ENCODE measurements at places on chromosomes 2 and 18.

DNA sequence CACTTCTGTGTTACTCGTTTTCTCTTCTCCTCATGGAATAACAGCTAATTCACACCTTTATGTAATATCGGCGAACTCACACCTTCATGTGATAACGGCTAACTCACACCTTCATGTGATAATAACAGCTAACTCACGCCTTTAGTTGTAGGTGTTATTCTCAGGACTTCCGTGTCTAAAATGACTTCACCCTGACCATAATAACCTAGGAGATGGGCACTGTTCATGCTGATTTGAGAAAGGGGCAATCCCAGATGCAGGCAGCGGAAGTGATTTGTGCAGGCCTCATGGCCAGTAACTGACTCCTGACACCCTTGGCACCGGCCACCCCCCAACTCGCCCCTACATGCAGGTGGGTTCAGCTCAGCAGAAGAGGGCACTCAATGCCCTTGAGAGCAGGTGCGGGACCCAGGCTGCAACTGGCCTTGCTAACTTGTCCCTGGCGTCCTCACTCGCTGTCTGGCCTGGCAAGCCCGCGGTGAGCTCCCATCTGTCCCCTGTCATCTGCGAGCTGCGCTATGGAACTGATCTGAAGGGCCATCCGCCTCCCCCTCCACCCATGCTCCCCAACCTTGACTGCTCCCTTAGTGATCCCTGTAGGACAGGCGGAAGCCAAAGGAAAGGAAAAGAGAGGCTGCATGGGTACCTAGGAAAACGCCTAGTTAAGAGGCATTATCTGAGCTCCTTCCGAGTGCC lies 42.6 kb upstream of the MTCL1 start:
- no peak for DNase-seq

GRCh38 chr2:180208841-180209240 lies 201.7 kb upstream of the CWC22 start:
- no peak for DNase-seq

GRCh38 chr2:233353101-233353768 lies 1.1 kb upstream of the DGKD start:
- no peak for DNase-seq

DNA sequence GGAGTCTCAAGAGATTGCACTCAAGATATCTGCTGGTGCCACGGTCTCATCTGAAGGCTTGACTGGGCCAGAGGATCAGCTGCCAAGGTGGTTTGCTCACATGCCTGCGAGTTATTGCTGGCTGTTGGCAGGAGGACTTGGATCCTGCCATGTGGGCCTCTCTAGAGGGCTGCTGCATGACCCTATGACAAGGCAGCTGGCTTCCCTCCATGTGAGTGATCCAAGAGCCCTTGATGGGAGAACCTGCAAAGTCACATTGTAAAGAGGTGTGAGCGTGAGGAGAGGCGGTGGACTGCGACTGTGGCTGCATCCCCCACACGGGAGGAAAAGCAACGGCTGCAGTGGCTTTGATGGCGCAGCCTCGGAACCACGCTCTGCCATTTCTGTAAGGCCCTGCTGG lies 4.0 kb upstream of the ALLC start:
- DNase-seq: no peak

- no peak for DNase-seq
Observed at GRCh38 chr18:12837747-12838146, 46.3 kb downstream of the PTPN2 start.

GRCh38 chr2:234025466-234025865 lies 25.0 kb upstream of the SPP2 start:
- no peak for DNase-seq
